ENCODE measurements at places on chromosomes 5 and 9. TPM values are rescaled to one million over a fixed set of nuclear protein-coding genes. Genes with fewer than 3 reads are reported as not detected.

The IFNA6 gene
- total RNA-seq: not detected

The FOXI1 gene
- not detected for total RNA-seq

The SLC35D2 gene
- total RNA-seq: 3.5 TPM

The REEP5 gene
- total RNA-seq: 58.7 TPM

The KDM3B gene
- 35.6 TPM for total RNA-seq

The ZNG1F gene
- total RNA-seq: 10.2 TPM

The PCDHA3 gene
- total RNA-seq: not detected

The SLC2A6 gene
- total RNA-seq: 5.3 TPM

The PCDHGA8 gene
- not detected for total RNA-seq

The NUTM2F gene
- not detected for total RNA-seq
